ENCODE measurements at places on chromosomes 5 and 9. TPM values are rescaled to one million over a fixed set of nuclear protein-coding genes. Genes with fewer than 3 reads are reported as not detected.

- DNase-seq: no peak
Measured at GRCh38 chr9:124257844-124258606, at the start of gene NEK6. Gene NEK6 (plus strand): TSS chr9:124257949. CDS start chr9:124301965, 44,016 bp downstream.

DNA sequence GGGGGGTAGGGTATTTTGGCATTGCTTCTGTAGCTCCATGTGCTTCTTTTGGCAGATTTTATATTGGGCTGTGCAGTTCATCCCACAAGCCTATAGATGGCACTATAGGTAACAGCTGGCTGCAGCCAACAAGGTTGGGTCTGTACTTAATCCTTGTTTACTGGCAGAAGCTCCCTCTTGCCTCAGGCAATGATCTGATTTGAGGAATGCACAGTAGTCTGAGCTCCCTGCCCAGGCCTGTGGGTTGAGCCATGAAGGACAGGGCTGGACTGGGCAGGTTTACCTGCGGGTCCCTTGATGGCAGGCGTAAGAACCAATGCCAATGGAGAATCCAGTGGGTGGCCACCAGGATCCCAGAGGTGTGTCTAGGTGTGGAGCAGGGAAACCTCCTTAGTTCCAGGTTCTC lies 11.7 kb upstream of the OR1J2 start:
- DNase-seq: no peak

SPAAR gene
- polyA plus RNA-seq: 1.7 TPM

DNA sequence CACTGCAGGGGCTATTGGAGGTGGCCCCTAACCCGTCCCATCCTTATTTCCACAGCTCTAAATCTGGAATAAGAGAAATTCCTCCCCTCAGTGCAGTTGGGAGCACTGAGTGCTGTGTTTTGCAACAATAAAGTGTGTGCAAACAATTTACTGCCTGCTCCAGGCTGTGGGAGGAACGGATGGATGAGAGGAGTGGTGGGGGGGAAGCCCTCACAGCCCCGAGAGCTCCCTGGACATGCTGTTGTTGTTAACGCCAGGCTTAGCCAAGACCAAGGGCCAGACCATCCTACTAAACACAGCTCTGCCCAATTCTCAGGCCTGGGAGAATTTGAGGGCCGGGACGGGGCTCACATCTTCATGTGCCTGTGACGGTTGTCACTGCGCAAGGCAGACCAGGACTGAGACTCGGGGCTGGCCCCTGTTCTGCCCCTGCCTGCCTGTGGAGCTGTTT lies 200.2 kb downstream of the DAB2IP start:
- peak; percentile 51 for DNase-seq

CCL28 gene
- 0.89 TPM for polyA plus RNA-seq

DNA sequence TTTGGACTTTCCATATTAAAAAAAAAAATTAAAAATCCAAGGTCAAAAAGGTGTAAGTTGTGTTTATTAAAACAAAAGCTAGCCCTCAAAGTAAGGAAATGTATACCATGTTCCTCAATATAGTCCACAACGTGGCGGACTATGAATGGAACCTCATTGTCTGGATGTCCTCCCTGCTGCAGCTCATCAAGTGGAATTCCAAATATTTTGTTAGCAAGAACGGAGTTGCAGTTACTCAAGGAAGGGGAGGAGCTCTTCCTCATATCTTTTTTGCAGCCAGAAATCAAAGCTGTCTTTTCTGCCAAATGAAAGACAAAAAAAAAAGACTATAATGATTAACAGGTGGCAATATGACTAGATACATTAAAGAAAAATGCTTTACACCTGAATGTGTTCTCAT lies 14.0 kb downstream of the FAM13B start:
- DNase-seq: no peak

ANKRD55 gene
- polyA plus RNA-seq: 0.68 TPM

LIX1 gene
- 7.2 TPM for polyA plus RNA-seq

GRCh38 chr9:35385042-35385441 lies 104.9 kb upstream of the RUSC2 start:
- DNase-seq: peak; percentile 11

- DNase-seq: no peak
Measured at GRCh38 chr5:97383996-97384395, 200.9 kb upstream of the RIOK2 start.

DNA sequence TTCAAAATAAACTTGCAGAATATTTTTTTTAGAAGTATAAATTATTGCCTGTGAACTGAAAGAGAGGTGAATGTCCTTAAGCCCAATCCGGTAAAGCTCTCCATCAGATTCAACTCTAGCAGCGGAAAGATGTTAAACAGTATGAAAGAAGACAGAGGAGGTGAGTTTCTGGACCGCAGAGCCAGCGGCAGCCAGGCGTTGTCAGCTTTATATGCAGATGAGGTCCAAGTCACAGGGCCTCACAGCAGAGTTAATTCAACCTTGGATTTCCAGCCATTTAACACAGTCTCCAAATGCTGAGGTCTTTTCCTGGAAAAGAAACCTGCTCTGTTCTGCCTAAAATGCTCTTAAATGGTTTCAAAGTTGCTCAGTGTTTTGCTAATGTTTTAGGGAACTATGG lies 75.5 kb downstream of the OTULIN start:
- DNase-seq: no peak

DDX41 gene
- polyA plus RNA-seq: 51.7 TPM

DNA sequence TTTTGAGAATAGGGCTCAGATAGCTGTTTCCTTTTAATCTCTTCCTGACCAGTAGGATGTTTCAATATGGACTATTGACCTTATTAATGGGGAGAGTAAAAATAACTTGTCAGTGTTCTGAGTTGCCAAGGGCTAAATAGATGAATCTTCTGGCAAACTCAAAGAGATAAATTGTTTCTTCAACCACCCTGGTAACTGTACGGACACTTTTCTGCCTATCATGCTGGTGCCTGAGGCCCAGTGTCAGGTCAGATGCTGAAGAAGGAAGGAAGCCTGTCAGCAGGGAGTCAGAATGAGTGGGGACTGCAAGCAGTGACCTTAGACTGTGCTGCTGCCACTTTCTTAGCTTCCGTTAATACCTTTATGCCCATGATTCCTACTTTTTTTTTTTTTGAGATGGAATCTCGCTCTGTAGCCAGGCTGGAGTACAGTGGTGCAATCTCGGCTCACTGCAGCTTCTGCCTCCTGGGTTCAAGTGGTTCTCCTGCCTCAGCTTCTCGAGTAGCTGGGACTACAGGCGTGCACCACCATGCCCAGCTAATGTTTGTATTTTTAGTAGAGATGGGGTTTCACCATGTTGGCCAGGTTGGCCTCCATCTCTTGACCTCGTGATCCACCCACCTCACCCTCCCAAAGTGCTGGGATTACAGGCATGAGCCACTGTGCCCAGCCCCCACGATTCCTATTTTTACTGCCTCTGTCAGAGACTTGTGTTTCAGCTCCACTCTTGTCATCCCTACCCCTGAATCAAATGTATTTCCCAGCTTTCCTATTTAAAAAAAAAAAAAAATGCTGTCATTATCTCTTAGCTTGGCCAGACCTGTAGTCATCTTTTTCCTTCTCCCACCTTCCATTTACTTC lies 33.7 kb downstream of the TGFBR1 start:
- no peak for DNase-seq

- no peak for DNase-seq
Measured at GRCh38 chr9:12880406-12881015, 105.7 kb downstream of the LURAP1L start.

GRCh38 chr5:116370149-116370548 lies 204.5 kb downstream of the SEMA6A start:
- DNase-seq: no peak

GRCh38 chr5:164244-164643 lies 27.1 kb upstream of the LRRC14B start:
- no peak for DNase-seq

KCNV2 gene
- 0.19 TPM for polyA plus RNA-seq

GRCh38 chr5:149895416-149896345 lies 48.9 kb downstream of the PDE6A start:
- no peak for DNase-seq

GRCh38 chr9:84138541-84138940 lies 157.9 kb downstream of the RMI1 start:
- no peak for DNase-seq

ABO gene
- polyA plus RNA-seq: 2.3 TPM

- no peak for DNase-seq
Measured at GRCh38 chr5:65730910-65731309, 8.9 kb downstream of the NLN start.

DNA sequence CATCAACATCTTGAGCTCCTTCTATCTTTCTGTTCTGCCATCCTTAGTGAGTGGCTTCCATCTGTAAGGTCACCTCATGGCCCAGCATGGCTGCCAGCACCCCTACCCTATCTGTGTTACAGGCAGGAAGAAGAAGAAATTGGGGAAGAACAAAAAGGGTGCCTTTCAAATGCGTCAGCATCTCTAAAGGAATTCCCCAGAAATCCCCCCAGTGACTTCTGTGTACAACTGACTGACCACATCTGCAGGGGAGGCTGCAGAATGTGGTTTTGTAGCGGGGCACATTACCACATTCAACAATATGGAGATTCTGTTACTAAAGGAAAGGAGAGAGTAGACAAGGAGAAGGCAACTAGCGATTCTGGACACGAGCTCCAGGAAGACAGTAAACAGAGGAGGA lies 40.1 kb downstream of the ALG2 start:
- DNase-seq: no peak

CCDC152 gene
- 4.4 TPM for polyA plus RNA-seq

- no peak for DNase-seq
Measured at GRCh38 chr5:149809931-149810691, 80.0 kb downstream of the PPARGC1B start.

DNA sequence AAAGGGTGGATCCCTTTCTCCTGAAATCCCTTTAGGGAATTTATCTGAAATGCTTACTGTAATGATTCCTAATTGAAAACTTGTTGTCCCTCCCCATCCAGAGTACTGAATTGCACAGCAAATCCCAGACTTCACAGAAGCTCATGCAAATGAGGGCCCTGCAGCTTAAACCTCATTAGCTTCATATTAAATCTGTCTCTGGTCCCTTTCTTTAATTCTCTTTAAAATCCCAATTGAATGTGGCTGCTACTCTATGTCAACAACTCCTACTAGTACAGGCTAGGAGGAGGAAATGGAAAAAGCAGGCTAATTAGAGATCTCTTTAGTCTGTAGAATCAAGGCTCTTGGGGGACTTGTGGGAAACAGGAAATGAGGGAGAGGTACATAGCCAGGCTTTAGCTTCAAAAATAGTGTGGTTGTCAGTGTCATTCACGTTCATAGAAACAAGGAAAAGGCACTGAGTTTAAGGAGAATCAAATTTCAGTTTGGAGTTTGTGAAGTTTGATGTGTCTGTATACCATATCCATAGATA lies 191.3 kb upstream of the PRDM9 start:
- no peak for DNase-seq

All from muscle of arm (tissue), 14 donors.